ENCODE measurements at places on chromosomes 2 and 18.

GRCh38 chr2:159067971-159068370 lies 99.5 kb downstream of the TANC1 start:
- DNase-seq = no peak

DNA sequence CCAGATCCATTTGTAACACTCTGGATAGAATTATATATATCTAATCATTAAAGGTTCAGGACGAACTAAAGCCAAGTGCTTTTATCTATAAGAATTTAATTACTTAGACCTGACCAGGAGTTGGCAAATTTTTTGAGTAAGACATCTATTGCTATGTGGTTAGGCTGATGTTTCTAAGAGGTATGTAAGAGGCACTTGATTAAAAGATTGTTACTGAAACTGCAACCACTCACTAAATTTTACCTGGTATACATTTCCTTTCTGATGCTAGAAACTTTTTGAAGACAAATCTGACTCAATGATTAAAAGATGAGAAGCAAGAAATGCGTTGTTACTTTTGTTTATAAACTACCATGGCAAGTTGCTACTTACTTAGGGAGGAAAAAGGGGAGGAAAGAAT lies 76.7 kb upstream of the CHAC2 start:
- DNase-seq = no peak

DNA sequence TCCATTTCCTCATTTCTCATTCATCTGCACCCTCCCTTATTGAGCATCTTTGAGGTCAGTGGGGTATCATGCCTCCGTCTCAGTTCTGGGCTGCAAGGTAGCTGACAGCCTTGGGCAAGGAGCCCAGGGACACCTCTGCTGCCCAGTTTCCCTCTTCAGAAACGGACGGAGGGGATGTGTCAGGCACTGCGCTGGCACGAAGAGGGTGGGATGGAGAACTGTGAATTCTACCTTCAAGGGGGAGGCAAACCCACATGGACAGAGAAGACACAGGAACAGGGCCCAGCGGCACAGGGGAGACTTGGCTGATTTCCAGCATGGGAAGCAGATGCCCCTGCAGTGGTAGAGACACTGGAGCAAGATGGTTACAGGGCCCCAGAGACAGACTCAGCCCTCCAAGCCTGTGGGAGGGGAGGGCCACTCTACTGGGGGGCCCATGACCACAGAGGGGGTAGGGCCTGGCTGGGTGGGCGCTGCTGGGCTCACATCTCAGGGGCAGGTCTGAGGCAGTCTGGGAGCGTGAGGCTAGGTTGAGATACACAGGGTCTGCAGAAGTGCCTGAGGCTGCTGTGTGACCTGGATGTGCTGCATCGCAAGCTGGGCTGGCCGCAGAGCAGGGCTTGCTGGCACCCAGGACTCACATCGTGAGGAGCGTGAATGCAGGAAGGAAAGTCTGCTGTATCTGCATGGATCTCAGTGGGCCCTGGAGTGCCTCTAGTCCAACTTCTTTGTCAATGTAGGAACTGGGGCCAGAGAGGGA lies 92.3 kb downstream of the HS1BP3 start:
- DNase-seq = no peak

- DNase-seq = no peak
These were observed 33.1 kb downstream of the FAM171B start for GRCh38 chr2:186726938-186727337.

DNA sequence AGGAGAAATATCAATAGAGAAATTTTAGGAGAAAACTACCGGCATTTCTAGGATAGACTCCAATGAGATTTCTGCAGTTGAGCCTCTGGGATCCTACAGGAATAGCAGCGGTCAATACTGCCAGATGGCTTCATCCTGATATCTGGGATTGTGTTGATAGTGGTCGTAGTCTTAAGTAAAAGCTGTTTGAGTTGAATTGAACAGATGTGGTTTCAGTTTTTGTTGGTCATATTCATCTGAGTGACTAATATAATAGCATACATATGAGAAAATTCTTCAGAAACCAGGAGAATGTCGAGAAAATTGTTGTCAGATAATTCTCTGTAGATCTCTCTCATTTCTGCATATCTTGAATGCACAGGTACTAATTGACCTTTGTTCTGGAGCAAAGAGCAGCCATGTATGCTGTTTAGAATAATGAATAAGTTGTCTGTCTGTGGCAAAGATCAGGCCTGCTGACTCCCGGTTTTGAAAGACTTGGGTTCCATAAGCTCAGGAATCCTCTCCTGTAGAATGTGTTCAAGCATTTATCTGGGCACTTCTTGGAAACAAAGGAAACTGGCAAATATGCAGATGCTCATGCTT lies 288.1 kb downstream of the TMX3 start:
- no peak for DNase-seq

DNA sequence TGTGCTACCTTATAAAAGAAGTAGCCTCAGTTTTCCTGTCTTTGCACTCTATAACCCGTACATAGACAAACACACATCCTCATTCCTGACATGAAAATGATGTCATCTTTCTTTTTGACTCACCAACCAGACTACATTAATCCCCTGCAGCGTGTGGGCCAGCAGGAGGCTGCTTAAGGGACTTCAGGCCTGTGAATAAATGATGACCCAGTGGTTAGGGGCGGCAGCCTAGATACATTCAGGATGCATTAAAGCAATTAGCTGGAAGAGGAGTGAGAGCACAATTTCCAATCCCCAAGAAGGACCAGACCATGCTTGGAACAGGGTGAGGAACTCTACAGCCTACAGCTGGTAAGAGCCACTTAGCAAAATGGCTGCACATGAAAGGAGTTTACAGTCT lies 57.3 kb upstream of the KLF7 start:
- no peak for DNase-seq

DNA sequence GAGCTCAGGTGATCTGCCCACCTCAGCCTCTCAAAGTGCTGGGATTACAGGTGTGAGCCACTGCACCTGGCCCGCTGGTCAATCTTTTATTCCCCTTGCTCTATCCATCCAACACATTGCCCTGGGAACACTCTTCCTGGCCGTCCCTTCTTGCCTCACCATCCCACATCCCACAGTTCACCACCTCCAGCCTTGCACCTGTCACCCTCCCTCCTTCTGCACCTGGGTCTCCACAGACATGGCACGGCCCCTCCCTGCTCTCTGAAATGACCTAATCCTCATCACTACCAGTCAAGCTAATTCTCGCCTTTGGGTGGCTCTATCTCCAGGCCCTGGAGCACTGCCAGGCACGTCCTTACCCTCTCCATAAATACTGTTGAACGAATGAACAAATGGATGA lies 116.9 kb upstream of the TEX51 start:
- DNase-seq = no peak

GRCh38 chr2:778731-779350 lies 101.6 kb upstream of the TMEM18 start:
- DNase-seq = no peak

- DNase-seq = no peak
These were observed 30.2 kb upstream of the RIOK3 start for GRCh38 chr18:23422751-23423418.

DNA sequence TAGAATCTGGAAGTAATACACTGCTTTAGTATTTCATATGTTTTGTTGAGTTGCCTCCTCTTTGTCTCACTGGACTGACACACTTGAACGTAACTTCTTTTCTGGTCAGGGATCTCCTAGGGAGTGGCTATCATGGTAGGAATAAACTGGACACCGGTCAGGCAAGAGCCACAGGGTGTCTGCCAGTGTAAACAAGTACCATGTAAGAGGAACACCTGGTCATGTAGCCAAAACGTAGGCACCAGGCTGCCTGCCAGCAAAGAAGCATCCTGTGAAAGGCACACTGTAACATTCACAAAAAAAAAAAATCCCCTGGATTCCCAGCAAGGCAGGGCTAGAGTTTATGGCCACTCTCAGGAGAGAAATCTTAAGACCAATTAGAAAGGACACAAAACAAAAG lies 372.8 kb upstream of the RND3 start:
- no peak for DNase-seq

DNA sequence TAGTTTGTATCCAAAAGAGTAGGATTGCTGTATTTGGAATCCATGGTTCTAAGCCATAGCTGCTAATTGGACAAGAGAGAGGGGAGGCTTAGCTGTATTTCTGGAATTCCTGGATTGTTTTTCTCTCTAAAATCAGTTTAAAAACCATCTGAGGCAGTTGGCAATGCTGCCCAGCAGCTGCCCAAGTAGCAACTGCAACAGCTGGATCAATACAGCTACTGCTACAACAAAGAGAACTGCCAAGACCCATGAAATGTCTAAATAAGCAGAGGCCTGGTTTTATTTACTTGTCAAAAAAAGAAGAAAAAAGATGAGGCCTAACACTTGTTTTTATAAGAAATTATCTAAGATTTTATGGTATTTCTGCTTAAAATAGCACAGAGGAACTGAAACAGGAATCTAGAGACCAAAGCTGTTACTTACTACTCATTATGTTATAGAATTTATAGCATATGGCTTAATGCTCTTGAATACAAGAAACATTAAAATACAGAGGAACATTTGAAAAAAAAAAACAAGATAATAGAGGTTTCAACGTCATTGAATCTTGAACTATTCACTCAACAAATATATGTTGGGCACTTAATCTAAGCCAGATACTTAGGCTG lies 39.1 kb downstream of the TMEFF2 start:
- DNase-seq = no peak
